ENCODE measurements at places on chromosomes 5 and 9.

- no peak for DNase-seq
Observed at GRCh38 chr5:115389799-115390382, 93.4 kb upstream of the CCDC112 start.

GRCh38 chr5:57566914-57567313 lies 84.3 kb upstream of the ACTBL2 start:
- DNase-seq: no peak

DNA sequence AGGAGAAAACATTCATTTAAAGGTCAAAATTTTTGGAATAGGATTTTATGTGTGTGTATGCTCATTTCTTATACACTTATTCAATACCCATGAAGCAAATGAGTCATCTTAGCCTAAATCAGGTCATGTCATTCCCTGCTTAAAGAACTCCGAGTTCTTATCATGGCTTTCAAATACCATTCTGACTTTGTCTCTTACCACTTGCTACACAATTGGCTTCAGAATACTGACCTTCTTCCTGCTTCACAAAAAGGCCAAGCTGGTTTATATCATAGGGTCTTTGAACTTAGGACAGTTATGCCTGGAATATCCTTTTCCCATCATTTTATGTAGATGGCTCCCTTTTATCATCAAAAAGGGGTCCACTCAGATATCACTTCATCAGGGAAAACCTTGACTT lies 652.2 kb upstream of the WWC1 start:
- DNase-seq: no peak

DNA sequence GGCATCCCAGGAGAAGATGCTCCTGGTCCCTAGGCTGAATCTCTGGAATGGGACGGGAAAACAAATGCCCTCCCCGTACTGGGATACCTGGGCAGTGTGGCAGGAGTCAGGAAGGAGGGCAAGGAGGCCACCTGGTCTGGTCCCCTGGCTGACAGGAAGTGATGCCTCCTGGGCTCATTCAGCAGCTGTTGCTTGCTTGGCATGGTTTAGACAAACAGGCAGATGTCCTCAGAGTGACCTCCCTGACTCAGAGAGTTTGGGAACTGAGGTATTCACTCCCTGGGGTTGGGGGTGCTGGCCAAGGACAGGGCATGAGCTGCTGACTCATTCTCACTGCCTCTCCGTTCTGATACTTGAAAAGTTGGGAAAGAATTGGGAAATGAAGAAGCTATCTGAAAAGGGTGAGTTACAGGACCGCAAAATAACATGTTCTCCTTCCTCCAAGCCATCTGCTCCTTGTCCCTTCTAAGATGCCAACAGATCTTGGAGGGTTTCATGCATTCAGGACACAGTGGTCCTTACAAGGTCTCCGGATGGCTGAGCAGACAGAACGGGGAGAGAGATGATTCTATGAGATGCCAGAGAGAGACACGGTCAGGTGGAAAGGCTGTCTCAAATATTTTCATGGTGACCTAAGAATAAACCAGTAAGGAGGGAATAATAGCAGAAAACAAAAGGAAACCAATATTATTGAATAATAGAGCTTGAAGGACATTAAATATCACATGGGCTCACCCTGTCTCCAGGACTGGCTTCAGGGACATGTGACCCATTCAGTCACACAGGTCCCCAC lies 534.5 kb downstream of the BNC2 start:
- DNase-seq: peak; percentile 94

GRCh38 chr5:87300744-87301143 lies 33.1 kb downstream of the RASA1 start:
- no peak for DNase-seq

DNA sequence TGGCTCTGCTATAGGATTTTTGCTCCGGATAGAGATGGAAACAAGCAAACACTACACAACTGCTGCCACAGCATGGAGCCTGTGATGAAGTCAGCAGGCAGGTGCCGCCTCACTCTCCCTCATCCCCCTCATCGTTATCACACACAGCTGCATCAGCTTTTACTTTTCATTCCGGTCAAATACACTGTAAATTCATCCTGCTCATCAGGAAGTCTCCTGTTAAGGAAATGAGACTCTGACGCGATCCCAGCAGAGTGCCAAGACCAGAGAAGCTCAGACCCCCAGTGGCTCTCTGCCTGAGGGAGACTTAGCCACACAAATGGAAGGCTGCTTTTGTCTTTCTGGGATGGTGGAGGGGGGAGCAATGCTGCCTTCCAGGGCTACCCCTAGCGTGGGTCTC lies 270.2 kb downstream of the ELAVL2 start:
- no peak for DNase-seq

All from right atrium auricular region (tissue), 2 donors.